IMR-90 (cell line): ENCODE measurements at places on chromosomes 2 and 18. TPM values are rescaled to one million over a fixed set of nuclear protein-coding genes. Genes with fewer than 3 reads are reported as not detected.

Gene ANKRD29
- polyA plus RNA-seq: 0.07 and 0.31 TPM in 2 replicates

- H3K4me1 ChIP-seq: no peaks in the 10 kb centered on the region
- no peak overlapping the region for H3K4me3 ChIP-seq
- H3K27ac ChIP-seq: no peak overlapping the region
These were observed 54.9 kb upstream of the MAP2 start for GRCh38 chr2:209368914-209369313.

- H3K27me3 ChIP-seq: no peaks in the 10 kb centered on the region
- no peak overlapping the region for H3K27ac ChIP-seq
- no peak overlapping the region for H3K4me3 ChIP-seq
These were observed 241.3 kb downstream of the RBM43 start for GRCh38 chr2:151020411-151020810.

DNA sequence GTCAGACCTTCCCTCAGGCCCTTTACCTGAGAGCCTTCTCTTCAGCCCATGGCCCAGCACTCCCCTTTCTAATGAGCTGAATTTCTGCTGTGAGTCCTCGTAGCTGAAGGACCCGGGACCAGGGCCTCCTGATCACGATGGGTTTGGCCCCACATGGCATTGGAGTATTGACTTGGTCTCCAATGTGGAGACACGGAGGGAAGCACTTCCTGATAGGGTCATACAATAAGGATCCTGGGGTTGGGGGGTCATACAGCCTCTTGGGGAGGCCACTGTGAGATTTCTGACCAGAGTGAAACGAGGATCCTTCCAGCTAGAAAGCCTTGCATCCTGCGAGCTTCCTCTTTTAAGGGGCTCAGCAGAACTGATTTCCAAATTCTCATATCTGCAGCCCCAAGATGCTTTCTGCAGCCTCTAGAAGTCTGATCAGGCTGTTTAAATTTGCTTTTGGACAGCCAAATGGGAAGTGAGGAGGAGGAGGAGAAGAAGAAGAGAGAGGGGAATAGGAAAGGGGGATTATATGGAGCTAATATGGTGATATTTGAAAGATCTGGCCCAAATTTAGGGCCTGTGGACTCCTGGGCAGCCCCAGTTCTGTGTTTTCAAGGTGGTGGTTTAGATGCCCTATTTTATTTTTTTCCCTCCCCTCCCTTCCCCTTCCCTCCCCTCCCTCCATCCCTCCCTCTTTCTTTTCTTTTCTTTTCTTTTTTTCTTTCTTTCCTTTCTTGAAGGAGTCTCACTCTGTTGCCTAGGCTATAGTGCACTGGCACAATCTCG, 38.9 kb downstream of the RHOB start:
- H3K4me3 ChIP-seq: no peak overlapping the region
- peaks cover 11% of the 10 kb centered on the region for H3K27me3 ChIP-seq
- no peaks in the 10 kb centered on the region for H3K36me3 ChIP-seq
- DNase-seq: no peak
- H3K4me1 ChIP-seq: peaks cover 4% of the 10 kb centered on the region

- no peak for DNase-seq
- no peaks in the 10 kb centered on the region for H3K27me3 ChIP-seq
- no peaks in the 10 kb centered on the region for H3K36me3 ChIP-seq
- H3K27ac ChIP-seq: no peak overlapping the region
- H3K4me1 ChIP-seq: no peaks in the 10 kb centered on the region
- no peak overlapping the region for H3K4me3 ChIP-seq
These were observed 588.6 kb downstream of the NRXN1 start for GRCh38 chr2:50443288-50443687.

Gene CLASP1
- polyA plus RNA-seq: 11.1 and 12.3 TPM in 2 replicates

- no peaks in the 10 kb centered on the region for H3K36me3 ChIP-seq
- no peaks in the 10 kb centered on the region for H3K27me3 ChIP-seq
- DNase-seq: peak; percentile 7
- no peak overlapping the region for H3K27ac ChIP-seq
- H3K4me1 ChIP-seq: peaks cover 9% of the 10 kb centered on the region
These were observed 38.8 kb downstream of the GCG start for GRCh38 chr2:162113088-162113775.

Gene CHST10
- polyA plus RNA-seq: 6.4 and 6.9 TPM in 2 replicates
